ENCODE measurements at places on chromosomes 12 and 14.

GRCh38 chr12:117096501-117097042, 2.6 kb downstream of the TESC start:
- no peak for DNase-seq

DNA sequence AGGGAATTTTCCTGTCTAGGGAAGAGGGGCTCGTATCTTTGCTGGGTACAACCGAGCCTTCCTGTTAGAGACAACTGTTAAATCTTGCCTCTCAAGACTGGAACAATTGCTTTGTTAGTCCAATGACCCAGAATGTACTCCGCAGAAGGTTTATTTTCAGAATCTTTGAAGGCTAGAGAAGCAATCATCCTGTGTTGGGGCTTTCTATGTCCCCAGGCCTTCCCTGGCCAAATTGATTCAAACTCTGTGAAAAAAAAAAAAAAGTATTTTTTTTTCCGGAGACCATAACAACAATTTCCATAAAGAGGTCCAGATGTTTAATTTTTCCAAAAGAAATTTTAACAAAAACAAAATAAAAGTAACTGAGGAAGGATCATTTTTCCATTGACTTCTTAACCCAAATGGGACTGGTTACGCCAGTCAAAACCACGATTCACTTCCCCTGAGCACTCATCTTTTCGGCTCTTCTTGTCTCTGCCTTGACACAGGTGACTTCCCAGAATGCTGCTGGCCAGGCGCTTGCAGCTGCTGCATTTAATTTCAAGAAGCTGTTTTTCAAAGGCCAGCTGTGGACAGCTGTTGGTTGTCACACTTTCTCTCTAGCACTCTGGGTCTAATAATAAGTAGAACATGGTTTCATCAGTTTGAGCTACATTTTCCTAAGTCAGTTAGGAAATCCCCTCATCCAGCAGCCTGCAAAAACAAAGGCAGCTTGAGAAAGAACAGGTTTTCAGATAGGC, 81.6 kb upstream of the MANSC4 start:
- DNase-seq: no peak

DNA sequence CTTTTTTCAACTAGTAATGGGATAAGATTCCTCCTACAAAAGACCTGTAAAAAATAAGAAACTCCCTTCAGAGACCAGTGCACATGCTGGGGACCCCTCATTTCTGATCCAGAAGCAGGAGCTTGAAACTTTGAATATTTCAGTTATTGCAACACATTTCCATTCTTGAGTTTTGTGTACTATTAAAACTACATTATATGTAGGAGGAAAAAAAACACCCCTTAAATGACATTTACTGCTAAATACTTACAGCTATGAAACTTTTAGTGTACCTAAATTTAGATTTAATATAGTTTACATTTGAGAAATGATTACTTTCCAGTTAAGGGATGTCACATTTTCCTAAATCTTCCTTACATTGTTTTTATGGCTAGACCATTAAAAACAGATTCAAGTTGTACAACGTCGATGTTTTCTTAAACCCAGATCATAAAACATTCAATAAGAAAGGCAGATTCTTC, 4.1 kb downstream of the LRIG3 start:
- DNase-seq: no peak

GRCh38 chr14:95065411-95065810, 91.9 kb downstream of the DICER1 start:
- no peak for DNase-seq

DNA sequence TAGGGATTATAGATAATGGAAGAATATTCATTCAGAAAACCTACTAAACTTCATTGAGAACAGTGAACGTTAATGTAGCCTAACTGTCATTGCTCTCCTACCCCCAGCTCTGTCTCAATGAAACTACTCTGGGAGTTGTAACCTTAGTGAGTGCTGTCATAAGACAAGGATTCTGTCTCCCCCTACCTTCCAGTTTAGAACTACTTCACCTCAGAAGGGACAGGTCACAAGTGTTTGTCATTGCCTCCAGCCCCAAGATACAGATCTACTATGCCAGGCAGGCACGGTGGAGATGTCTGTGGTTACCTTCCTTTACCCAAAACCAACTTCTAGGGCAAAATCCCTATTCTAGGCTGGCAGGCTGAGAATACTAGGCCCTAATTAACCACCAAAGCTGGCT, 833.1 kb upstream of the SEL1L start:
- DNase-seq: no peak

DNA sequence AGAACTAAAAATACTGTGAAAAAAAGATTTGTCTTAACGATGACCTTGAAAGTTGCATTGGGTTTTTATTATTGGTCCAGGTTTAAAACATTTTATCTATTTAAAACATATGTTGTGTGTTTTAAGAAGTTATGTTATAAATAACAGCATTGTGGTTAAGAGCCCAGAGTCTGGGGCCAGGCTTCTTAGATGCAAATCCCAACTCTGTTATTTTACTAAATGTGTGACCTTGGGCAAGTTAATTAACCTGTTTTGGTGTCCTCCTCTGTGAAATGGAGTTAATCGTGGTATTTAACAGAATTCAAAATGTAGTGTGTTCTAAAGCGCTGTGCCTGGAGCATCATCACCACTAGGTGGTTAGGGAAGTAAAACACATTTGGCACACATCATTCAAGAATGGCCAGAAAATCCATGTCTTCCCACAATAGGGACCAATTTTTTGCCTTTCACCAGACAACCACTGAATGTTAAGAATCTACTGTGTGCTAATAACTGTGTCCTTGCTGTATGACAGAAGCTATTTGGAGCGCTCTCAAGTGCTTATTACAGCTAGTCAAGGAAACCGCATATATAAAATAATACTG, 133.3 kb downstream of the MON2 start:
- no peak for DNase-seq

- no peak for DNase-seq
These were observed 121.6 kb upstream of the RTL1 start for GRCh38 chr14:101025131-101025530.

Data from CD14-positive monocyte (primary cell).